ENCODE measurements at places on chromosomes 1 and 21. TPM values are rescaled to one million over a fixed set of nuclear protein-coding genes. Genes with fewer than 3 reads are reported as not detected.

Gene CLDN14
- polyA plus RNA-seq, result 2.3 TPM

- peak; percentile 66 for DNase-seq
Measured at GRCh38 chr1:15799928-15800835, 7.3 kb downstream of the UQCRHL start.

GRCh38 chr1:28035420-28035819 is 53.0 kb downstream of the EYA3 start:
- DNase-seq, result no peak

DNA sequence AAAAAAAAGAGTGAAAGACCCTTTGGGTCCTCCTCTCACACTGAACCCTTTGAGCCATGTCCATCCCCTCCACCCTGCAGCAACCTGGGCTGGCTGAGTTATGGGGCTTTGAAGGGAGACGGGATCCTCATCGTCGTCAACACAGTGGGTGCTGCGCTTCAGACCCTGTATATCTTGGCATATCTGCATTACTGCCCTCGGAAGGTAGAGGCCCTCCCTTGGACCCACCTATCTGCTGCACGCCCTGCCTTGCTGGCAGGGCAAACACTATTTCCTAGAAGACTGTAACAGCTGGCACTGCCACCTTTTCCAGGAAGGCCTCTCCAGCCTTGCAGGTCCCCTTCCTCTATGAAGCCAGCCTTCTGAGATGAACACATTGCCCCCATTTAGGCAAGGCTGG is 1.1 kb downstream of the SLC50A1 start:
- no peak for DNase-seq

Gene KCNA10
- not detected for polyA plus RNA-seq

GRCh38 chr1:232610192-232610901 is 19.6 kb downstream of the SIPA1L2 start:
- DNase-seq, result no peak

All from renal cortex interstitium (tissue), 15 donors.